ENCODE measurements at places on chromosomes 12 and 14.
A peak's percentile ranks its signal among the peaks of the same experiment; 100 is the strongest.

GRCh38 chr14:37422748-37423147 lies 172.3 kb downstream of the FOXA1 start:
- DNase-seq: no peak

DNA sequence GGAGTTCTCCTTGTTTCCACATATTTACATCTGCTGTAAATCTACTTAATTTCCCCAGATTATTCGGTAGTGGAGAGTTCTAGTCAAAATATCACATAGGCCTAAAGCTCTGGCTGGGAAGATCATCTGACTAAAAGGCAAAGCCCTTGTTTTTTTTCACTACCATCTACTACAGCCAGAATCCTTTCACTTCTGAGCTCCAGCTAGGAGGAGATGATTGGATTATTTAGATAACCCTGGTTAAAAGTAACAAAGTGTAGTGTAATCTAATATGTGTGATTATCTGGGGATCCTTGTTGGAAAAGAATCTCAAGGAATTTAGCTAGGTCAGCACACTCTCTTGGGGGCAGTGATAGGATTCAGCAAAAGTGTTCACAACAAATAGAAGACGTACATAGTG lies 125.4 kb downstream of the DYRK2 start:
- DNase-seq: no peak

DNA sequence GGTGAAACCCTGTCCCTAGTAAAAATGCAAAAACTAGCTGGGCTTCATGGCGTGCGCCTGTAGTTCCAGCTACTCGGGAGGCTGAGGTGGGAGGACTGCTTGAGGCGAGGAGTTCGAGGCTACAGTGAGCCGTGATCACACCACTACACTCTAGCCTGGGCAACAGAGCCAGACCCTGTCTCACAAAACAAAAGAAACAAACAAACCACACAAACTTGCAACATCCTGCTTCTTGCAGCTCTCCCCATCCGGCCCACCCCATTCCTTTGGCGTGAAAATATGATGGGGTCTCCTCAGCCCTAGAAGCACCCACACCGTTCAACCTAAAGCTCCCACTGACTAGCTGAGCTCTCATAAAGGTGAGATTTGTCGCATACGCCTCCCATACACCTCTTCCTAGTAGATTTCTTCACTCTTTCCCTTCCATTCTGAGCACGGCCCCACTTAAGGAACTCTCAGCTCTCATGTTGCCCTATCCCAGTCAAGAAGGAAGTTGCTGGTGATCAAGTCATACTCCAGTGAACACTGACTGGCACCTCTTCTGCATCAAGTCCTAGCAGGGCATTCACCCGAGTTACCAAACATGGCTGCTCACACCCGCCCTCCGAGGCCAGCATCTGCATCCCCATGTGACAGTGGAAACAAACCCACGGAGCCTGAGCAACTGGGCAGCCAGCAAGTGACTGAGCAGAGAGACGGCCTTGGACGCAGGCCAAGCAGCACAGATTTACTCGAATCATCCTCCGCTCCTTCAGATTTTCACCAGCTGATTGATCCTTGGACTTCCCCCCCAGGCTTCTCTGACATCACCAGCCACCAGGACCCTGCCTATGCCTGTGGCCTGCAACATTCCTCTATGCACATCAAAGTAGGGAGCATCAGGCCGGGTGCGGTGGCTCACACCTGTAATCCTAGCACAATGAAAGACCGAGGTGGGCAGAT lies 18.9 kb upstream of the CD27 start:
- DNase-seq: no peak

DNA sequence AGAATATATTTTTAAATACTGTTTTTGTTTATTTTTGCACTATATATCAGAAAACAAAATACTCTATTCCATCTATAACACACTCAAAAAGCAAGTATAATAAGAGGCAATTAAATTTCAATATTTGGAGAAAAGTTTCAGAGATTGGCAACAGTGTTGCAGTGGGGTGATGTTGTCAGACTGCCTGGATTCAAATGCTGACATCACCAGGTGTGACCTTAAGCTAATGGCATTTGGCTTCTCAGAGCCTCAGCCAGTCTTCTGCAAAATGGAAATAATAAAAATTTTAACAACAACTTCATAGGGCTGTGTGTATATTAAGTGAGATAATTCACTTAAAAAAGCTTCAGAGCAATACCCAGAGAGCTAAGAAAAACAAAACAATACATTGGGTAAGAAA lies 74.7 kb downstream of the TMTC1 start:
- DNase-seq: no peak

DNA sequence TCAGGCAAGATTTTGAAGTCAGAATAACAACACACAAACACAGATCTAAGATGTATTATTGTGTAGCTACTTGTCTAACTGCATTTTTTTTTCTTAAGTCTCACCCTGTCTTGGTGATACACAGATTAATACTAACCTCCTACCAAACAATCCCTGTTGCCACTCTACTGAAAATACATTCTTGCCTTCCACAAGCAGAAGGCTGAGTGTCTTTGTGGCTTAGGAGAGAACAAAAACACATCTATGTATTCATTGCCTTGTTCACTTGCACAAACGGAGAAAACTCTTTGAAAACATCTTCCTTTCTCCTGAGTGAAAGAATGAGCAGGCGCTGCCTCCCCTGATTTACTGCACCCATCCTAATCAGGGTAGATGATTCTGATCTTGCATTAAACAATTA lies 642.2 kb downstream of the DIO2 start:
- no peak for DNase-seq

- peak; percentile 34 for DNase-seq
Observed at GRCh38 chr12:127280393-127281275, 986.3 kb upstream of the TMEM132C start.

GRCh38 chr14:30573226-30573814 lies 14.4 kb downstream of the G2E3 start:
- no peak for DNase-seq

GRCh38 chr14:95395098-95395737 lies 75.5 kb upstream of the CLMN start:
- DNase-seq: no peak

DNA sequence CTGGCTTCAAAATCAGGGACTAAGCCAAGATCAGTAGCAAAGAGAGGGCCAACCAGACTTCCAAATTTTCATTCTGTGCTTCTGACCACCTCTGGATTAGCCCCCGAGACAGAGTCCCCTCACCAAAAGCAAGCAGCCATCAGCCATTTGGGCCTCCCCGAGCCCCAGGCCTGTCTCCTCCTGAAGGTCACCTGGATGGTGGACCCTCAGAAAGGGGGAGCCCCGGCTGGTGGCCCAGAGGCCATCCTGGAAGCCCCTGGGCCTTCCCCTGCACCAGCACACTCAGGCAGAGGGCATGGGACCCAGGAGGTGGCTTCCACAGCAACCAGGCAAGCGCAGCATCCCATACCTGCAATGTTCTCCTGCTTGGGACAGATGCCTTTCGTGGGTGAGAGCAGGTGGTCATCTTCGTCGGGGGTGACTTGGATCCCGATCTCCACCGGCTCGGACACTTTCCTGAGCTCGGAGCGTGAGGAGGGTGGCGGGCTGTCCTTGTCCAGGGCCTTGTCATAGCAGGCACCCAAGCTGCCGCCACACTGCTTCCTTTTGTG lies 14.8 kb downstream of the BCL11B start:
- DNase-seq: no peak

DNA sequence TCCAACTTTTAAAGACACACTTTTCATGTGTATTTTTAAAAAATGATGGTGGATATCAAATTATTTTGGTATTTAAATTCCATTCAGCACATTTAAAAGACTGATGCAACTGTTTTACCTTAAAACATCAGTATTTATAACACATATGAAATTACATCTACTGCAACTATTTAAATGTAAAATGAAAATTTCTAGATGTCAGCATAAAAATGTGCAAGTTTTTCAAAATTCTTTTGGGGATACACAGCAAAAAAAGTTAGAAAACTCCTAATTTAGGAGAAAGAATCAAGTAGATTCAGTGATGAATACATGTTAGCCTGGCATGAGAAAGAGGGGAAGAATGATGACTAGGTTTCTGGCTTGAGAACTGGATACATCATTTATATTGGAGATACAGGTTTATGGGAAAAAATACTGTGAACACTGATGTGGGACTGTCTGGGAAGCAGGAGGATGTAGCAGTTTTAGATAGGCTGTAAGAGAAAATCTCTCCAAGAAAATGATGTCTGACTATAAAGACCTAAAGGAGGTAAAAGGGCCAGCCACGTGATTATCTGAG lies 9.2 kb downstream of the SOS2 start:
- DNase-seq: no peak

DNA sequence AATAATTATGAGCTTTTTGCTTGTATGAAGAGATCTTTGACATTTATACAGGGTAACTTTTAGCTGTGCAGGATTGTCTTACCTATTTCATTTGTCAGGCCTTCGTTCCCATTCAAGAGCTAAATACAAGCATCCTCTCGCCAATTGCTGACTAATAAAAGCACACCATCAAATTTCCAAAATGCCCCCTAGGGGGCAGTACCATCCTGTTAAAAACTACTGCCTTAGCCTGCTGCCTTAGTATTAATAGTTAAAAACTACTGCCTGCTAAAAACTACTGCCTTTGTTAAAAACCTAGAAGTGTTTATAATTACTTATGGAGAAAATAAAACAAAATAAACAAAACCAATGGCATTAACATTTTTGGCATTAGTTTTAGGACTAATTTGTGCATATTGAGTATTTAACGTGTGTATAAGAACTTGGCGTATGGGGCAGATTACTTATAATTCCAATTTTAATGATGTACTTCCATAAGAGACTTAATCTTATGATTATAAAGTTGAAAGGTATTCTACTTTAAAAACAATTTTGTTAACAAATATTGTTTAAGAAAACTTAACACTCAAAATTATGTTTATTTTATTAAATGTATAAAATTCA lies 3.0 kb upstream of the IFI27L2 start:
- DNase-seq: peak; percentile 80

GRCh38 chr12:118704527-118705241 lies 276.7 kb upstream of the SRRM4 start:
- no peak for DNase-seq

- DNase-seq: no peak
Observed at GRCh38 chr12:51815571-51815970, 32.9 kb downstream of the FIGNL2 start.

DNA sequence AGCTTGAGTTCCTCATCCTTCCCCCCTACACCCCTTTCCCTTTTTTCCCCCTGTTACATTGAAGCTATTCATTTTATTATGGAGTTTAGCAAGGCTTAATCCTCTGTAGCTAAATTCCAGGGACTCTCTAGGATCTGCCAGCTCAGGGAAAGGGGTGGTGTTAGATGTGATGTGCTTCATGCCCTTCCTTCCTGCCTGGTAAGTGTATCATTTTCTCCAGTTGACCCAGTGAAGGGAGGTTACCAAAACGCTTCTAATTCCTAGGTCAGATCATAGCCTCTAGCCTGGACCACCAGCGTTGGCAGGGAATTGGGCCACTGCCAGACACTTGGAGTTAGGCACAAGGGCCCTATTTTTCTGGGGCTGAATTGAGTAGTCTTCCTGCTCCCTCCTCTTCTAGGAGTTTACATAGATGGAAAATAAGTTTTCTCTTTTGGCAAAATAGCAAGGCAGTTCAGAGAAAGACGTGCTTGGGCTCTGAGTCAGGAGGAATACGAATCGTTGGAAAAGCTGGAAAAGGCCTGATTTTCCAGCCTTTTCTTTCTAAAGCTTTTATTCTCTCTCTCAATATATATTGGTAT lies 88.3 kb downstream of the NPAS3 start:
- no peak for DNase-seq

GRCh38 chr12:105742567-105742874 lies 396.2 kb downstream of the NUAK1 start:
- no peak for DNase-seq

GRCh38 chr12:121718653-121719239 lies 6.2 kb downstream of the TMEM120B start:
- DNase-seq: no peak

GRCh38 chr12:16606201-16606849 lies 363 bp upstream of the LMO3 start:
- no peak for DNase-seq

- no peak for DNase-seq
Observed at GRCh38 chr14:54758041-54758440, 144.6 kb downstream of the GCH1 start.

- no peak for DNase-seq
Observed at GRCh38 chr14:64943556-64943955, 1.0 kb upstream of the GPX2 start.

- DNase-seq: no peak
Observed at GRCh38 chr12:122097927-122098756, 19.6 kb downstream of the MLXIP start.

DNA sequence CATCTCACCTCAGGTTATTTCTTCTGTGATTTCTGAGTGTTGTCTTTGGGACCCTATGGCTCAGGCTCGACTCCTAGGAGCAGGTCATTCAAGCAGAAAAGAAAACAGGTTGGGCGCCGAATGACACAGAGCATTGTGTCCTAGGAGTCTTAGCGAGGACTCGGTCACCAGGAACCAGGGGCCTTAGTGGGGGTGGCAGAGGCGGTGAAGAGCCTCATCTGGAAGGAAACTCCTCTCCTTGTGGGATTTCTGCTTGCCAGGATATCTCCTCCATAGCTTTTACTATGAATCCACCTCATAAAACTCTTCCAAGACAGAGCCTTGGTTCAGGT lies 630 bp downstream of the PLEKHH1 start:
- no peak for DNase-seq

- no peak for DNase-seq
Observed at GRCh38 chr12:2800046-2800570, 5.3 kb downstream of the FKBP4 start.

DNA sequence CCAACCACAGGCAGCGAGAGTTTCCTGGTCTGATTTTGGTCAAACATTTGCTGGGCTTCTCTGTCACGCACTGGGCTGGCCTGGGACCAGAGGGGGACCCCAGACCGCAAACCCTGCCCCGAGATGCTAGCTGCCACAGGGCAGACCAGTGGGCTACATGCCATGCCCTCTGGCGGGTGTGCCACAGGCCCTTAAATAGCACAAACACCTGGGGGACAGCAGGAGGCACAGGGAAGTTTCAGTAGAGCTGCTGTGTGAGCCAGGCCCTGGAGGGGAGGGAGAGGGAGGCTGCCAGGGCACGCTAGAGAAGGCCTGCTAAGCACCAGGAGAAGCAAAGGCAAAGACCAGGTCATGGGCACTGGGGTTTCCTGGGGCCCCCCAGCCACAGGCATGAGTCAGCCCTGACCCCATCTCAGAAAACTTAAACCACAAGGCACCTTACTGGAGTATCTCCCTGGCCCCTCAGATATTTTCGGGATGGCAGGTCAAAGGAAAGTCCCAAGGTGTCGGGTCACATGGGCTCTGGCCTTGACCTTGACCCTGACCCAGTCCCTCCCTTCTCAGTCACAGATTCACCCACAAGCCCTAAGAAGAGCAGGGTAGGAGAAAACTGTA lies 29.2 kb downstream of the ITPK1 start:
- DNase-seq: no peak
